ENCODE measurements at places on chromosomes 2 and 18. TPM values are rescaled to one million over a fixed set of nuclear protein-coding genes. Genes with fewer than 3 reads are reported as not detected.

- no peaks in the 10 kb centered on the region for H3K36me3 ChIP-seq
- H3K27ac ChIP-seq, result no peak overlapping the region
- H3K4me1 ChIP-seq, result no peaks in the 10 kb centered on the region
- no peak overlapping the region for H3K4me3 ChIP-seq
- no peaks in the 10 kb centered on the region for H3K27me3 ChIP-seq
- no peak for DNase-seq
These were observed 35.1 kb downstream of the SANBR start for GRCh38 chr2:61100801-61101200.

GRCh38 chr2:7272210-7272609 is 355.0 kb downstream of the RNF144A start:
- DNase-seq, result no peak
- H3K36me3 ChIP-seq, result no peaks in the 10 kb centered on the region
- H3K27me3 ChIP-seq, result no peaks in the 10 kb centered on the region
- H3K4me1 ChIP-seq, result 0 out of 2 replicates have a peak, but pooled peaks cover 2% of the 10 kb centered on the region

- no peak overlapping the region for H3K27ac ChIP-seq
- no peaks in the 10 kb centered on the region for H3K36me3 ChIP-seq
- no peak overlapping the region for H3K4me3 ChIP-seq
These were observed 112.5 kb upstream of the NFATC1 start for GRCh38 chr18:79283131-79283810.

GRCh38 chr18:9870431-9871008 is 15.3 kb upstream of the TXNDC2 start:
- peak overlapping the region; percentile 51 for H3K27ac ChIP-seq
- H3K27me3 ChIP-seq, result no peaks in the 10 kb centered on the region
- no peak for DNase-seq
- no peaks in the 10 kb centered on the region for H3K36me3 ChIP-seq
- H3K4me3 ChIP-seq, result no peak overlapping the region
- peaks cover 33% of the 10 kb centered on the region for H3K4me1 ChIP-seq

NXPH2 gene
- total RNA-seq, result not detected
